ENCODE measurements at places on chromosomes 1 and 21.

GRCh38 chr21:17436626-17437111, 76.2 kb upstream of the CXADR start:
- no peak for DNase-seq

DNA sequence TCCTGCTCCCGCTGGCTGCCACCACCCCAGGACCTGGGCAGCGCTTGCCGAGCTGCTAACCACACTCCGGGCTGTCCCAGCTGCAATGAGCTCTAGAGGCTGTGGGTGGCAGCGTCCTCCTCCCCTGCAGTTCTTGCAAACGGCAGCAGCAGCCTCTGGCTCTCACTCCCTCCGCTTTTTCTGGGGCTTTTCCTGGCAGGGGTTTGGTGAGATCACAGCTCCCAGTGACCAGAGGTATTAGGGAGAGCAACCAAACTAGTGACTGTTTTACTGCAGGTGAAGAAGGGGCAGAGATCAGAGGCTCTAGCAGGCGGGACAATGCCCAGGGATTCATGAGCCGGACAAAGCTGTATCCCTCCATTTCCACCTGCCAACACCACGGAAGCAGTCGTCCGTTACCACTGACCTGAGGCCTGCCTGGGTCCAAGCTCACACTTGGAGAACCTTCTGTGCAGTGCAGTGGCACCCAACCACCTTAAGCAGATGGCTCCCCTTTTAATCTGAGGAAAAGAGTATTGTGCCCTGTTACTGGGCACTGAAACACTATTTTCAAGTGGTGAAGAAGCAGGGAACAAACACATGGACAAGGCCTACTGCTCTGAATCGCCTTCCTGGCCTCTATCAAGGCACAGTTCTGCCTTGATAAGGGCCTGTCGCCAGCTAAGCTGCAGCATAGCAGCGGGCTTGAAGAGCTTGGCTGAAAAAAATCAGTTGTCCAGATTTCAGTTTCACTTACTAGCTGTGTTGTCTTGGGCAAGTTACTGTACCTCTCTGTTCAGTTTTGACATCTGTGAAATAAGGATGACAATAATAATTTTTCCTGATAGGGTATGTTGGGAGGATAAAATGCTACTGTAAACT, at the start of gene F5:
F5 (minus strand) TSS at position 87 of the 861 bp plus-strand sequence. CDS start 95 bp downstream, outside the sequence.
- DNase-seq: peak; percentile 69

GRCh38 chr1:1022302-1023009, 2.5 kb downstream of the AGRN start:
- DNase-seq: no peak

DNA sequence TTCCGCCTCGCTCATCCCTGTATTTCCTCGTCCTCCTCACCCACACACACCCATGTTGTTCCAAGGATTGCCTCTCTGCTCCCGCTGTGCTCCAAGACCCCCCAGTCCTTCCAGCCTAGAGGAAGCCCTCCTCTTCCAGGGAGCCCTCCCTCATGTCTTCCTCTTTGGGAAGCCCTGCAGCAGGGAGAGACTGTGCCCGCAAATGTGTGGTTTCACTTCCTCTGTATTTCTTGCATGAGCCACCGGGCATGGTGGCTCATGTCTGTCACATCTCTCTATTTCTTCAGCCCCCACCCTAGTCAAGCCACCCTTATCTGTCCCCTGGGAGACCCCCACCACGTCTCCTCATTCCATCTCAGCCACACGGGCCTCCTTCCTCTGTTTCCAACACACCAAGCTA, 57.5 kb upstream of the PAX7 start:
- DNase-seq: no peak

DNA sequence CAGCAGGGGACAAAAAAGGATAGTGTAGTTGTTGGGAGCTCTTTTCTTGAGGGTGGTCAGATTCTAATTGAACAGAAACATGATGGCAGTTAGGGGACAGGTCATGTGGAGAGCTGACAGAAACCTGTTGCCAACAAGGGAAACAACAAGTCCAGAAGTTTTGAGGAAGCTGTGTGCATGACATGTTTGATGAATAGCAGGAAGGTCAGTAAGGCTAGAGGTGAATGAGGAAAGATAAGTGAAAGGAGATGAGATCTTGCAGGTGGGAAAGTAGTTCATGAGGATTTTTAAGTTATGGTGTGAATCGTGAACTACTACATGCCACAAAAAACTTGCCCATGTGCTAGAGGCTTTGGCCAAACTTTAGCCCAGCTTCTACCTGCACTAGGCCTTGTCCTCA, 1817.4 kb downstream of the MRPL39 start:
- no peak for DNase-seq

- DNase-seq: no peak
These were observed 37.7 kb downstream of the FAAP20 start for GRCh38 chr1:2156866-2157265.

- no peak for DNase-seq
These were observed 458.3 kb downstream of the MRPL39 start for GRCh38 chr21:25149022-25149421.

- no peak for DNase-seq
These were observed 13.9 kb upstream of the PSMB2 start for GRCh38 chr1:35655196-35655595.

GRCh38 chr1:23574265-23574754, 15.0 kb upstream of the ID3 start:
- DNase-seq: no peak

DNA sequence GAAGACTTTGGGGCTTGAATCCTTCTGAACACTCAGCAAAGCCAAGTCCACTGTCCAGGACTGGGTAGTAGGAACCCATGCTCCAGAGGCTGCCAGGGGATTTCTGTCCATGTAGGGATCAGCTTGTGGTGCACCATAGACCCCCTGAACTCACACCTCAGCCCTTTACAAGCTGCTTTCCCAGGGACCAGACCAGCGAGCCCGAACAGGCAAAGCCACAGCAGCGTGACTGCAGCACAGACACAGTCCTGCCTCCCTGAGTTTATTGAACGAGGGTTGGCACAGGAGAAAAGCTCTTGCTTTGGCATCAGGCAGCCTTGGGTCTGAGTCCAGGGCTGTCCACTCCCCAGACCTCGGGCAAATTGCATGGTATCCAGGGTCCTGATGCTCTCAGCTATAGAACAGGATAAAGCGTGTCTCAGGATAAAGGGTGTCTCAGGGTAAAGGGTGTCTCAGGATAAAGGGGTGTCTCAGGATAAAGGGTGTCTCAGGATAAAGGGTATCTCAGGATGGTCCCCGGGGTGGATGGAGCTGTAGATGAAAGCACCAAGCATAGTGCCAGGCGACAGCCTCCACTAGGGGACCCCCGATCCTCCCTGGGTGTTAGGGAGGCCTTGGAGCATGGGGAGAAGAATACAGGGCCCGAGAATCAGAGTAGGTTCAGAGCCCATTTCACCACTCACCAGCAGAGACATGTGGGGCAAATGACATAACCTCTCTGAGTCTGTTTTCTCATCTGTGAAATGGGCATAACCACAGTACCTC, 648.8 kb downstream of the NPHP4 start:
- DNase-seq: no peak

- no peak for DNase-seq
These were observed 199.3 kb downstream of the DSCAM start for GRCh38 chr21:40647706-40648105.

DNA sequence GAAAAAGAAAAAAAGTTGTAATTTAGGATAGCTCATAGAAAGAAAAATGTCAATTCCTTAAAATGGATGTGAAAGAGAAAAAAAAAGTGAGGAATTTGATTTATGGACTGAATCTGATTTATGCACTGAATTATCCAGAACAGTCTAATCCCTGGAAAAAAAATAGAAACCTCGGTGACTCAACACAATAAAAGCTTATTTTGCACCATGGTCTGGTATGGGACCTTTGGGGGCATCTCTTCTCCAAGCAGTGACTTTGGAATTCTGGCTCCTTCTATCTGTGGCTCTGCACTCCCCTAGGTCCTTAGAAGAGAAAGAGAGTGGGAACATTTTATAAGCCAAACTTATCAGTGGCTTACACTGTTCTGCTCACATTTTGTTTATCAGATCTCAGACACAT, 471.7 kb upstream of the B3GALT2 start:
- no peak for DNase-seq

All from stimulated activated CD4-positive, alpha-beta T cell treated with anti-CD3 and anti-CD28 coated beads, Interleukin-2, amount 100 ng/mL, for 48 hours (primary cell).